ENCODE measurements at places on chromosomes 5 and 9.
A peak's percentile ranks its signal among the peaks of the same experiment; 100 is the strongest.

GRCh38 chr5:168654211-168654721 lies 75.1 kb upstream of the PANK3 start:
- DNase-seq, result no peak

DNA sequence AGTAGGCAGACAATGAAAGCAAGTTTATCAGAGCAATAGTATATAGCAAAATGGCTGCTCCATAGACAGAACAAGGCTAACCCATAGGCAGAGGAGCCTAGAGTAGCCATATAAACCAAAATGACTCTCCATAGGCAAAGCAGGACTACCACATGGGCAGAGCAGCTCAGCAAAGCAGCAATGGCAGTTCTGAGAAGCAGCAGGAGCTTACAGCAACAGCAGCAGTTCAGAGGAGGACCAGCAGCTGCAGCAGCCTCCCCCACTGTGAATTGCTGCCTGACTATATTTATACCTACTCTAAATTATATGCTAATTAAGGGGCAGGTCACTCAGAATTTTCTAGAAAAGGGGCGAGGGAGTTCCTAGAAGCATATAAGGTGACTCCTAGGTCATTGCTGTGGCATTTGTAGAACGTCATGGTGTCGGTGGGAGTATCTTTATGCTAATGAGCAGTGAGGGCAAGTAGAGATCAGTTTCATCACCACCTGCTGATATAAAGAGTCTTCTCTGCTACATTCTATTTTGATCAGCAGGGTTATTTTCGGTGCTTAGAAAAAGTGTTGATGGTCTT lies 1115.5 kb downstream of the DTWD2 start:
- no peak for DNase-seq

DNA sequence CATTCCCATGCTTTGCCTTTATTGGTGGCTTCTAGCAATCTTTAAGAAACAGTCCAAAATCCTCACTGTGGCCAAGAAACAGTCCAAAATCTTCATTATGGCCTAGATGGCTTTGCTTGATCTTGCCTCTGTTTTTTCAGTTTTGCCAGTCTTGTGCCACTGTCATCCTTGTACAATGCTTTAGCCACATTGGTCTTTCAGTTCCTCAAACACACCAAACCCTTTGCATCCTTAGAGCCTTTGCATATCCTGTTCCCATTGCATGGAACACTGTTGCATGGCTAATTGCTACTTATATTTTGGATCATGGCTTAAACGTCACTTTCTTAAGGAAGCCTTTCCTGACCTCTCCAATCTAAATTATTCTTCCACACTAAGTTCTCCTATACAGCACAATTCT lies 22.1 kb downstream of the MRRF start:
- no peak for DNase-seq

DNA sequence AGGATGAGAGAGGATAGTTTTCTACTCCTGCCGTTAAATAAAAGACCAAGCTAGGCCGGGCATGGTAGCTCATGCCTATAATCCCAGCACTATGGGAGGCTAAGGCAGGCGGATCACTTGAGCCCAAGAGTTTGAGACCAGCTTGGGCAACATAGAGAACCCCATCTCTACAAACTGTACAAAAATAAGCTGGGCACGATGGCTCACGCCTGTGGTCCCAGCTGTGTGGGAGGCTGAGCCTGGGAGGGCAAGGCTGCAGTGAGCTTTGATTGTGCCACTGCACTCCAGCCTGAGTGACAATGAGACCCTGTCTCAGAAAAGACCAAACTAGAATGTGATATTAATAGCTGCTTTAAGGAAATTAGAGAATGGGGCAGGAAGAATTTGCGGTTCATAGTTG lies 158.4 kb downstream of the NIPBL start:
- no peak for DNase-seq

- DNase-seq, result no peak
These were observed 33.4 kb upstream of the TBC1D2 start for GRCh38 chr9:98288881-98289280.

GRCh38 chr9:137672907-137673791 lies 54.3 kb downstream of the EHMT1 start:
- peak; percentile 76 for DNase-seq

- DNase-seq, result no peak
These were observed 386.9 kb upstream of the IRX4 start for GRCh38 chr5:2269656-2270055.

DNA sequence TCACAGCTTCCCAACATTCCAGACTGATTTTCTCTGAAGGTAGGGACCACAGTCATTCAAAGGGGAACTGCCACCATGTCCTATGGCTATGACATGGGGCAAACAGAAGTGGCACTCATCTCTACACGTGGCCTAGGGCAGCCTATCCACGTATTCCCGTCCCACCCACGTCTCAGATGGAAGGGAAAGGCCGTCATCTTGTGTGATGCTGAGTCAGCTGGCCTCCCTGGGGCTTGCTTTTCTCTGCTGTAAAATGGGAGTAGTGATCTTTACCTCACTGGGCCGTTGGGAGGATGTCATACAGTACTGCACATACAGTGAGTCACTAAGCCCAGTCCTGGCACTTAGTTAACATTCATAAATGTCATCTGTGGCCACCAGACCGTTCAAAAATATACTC lies 72.3 kb downstream of the RAPGEF1 start:
- no peak for DNase-seq

DNA sequence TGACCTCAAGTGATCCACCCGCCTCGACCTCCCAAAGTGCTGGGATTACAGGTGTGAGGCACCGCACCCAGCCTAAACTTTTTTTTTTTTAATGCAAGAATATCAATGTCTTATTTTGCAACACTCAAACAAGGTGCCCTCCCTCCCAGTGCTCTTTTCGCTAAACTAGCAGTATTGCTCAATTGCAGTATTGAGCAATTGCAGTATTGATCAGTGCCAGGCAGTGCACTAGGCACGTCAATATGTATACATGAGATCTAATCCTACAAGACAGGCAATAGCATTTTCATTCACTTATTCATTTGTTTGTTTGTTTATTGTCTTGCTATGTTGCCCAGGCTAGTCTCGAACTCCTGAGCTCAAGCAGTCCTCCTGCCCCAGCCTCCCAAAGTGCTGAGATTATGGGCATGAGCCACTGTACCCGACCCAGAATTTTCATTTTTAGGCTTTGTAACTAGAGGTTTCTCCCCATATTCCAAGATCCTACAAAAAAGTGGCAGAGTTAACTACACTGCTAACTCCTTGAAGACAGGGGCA lies 94.5 kb downstream of the TTLL11 start:
- DNase-seq, result no peak

GRCh38 chr5:105573575-105573974 lies 2011.0 kb upstream of the NUDT12 start:
- no peak for DNase-seq

DNA sequence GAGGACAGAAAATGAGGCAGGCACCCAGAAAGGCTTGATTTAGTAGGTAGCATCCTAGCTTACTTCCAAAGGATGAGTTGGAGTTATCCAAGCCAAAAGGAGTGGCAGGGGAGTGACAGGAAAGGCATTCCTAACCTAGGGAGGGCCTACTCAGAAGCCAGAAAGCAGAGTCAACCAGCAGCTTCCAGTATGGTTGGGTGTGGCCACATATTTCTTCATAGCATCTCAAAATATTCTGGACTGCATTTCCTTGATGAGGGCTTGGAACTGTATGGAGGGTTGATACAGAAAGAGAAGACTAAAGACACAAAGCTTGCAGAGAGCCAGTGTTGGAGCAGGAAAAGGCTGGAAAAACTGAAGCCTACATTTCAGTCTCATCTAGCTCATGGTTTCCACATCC lies 656.8 kb upstream of the DMAC1 start:
- DNase-seq, result no peak

- no peak for DNase-seq
These were observed 113.8 kb downstream of the MSX2 start for GRCh38 chr5:174837919-174838902.

DNA sequence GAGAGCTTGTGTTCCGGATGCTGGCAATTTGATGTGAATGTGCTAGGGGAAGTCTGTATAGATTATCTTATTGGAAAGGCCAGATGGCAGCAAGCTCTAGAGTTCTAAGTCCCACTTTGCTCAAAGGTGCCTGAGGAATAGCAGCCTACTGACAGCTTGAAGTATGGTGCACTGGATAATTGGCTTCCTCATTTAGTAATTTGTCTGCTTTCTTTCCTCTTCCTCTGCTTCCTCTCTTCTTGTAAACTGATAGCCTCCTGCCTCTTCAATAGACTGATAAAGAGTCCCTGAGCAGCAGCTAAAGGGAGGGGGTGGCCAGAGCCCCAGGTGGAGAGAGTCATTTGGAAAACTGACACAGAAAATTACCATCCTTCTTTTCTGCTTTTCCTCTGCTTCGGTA lies 177.3 kb downstream of the FGF1 start:
- no peak for DNase-seq

DNA sequence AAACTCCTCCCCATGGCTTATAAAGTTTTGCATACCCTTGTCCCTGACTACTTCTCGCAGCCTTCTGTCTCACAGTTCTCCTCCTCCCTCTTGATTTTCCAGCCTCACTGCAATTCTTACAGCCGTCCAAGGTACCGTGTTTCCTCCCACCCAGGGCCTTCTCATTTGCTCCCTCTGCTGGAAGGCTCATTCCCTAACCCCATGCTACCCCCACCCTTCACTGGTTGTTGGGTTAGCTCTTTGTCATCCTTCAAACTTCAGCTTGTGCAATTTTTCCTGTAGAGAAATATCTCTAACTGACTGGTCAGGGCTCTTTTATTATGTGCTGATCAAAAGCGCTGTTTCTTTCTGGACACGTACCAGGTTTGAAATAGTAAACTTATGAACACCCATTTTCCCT lies 329.2 kb downstream of the EBF1 start:
- no peak for DNase-seq

DNA sequence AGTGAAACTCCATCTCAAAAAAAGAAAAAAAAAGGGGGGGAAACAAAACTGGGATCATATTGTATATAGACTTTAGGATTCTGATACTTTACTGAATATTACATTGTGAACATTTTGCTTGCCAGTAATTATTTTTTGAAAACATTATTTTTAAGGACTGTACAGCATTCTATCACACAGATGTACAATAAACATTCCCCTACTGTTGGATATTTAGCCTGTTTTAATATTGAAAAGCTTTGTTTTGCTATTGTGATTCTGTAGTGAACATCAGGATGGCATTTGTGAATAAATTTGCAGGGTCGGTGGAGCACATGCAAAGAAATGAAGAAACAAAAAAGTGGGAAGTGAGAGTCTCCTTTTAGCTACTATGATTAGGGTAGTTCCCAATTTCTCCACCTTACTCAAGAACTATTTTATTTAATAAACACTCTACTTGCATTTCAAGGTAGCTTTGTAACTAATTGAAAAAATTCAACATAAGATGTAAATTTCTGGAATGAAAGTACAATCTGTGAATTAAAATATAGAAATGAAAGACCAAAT lies 18.7 kb downstream of the RASGRF2 start:
- no peak for DNase-seq

GRCh38 chr5:117587111-117587510 lies 1012.5 kb upstream of the SEMA6A start:
- DNase-seq, result no peak

- no peak for DNase-seq
These were observed 9.1 kb upstream of the MVB12B start for GRCh38 chr9:126317513-126317912.

GRCh38 chr9:113361304-113362018 lies 12.1 kb downstream of the BSPRY start:
- no peak for DNase-seq

- no peak for DNase-seq
These were observed 24.9 kb downstream of the TAS2R1 start for GRCh38 chr5:9605041-9605838.

DNA sequence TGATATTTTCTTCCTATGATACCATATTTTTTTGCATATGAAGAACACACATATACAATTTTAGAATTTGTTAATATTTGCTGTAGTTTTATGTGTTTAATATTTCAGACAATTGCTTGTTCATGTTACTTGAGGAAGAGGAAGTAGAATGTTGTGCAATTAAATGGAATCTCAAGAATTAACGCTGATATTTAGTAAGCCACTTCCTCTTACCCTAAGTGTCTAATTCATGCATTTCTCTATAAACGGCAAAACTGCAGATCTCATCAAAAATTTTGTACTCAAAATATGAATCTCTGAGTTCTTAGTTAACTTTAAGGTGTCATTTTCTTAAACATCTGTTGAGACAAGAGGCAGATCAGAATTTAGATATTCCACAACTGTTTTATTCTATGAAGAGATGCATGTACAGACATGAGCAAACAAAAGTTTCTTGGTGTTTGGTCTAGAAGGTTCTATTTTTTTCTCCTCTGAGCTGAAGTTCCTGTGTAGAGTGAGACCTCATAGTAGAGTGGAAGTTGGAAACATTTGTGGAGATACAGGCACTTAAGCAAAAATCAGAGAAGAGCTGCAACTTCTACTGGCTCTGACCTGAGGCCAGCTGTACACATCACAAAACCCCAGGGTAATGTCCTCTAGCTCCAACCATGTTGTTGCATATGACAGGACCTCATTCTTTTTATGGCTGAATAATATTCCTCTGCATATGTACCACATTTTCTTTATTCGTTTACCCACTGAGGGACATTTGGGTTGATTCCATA lies 16.6 kb upstream of the TGFBI start:
- no peak for DNase-seq

DNA sequence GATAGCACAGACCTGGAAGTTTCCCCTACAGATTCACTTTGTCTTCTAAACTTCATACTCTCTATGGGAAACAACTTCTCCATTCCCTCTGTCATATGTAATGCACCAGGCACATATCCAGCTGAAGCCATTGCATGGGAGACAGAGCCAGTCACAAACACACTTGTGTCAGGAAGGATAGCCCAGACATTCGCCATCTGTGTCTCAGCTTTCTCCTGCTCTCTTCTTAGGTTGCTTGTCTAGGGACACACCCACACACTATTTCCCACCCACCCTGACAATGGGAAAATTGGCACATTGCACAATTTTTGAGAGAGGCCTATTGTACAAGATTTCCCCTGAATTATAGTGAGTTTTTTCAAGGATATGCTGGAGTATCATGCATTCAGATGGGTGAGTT lies 158.4 kb upstream of the MPDZ start:
- no peak for DNase-seq

- no peak for DNase-seq
These were observed 423.5 kb upstream of the RIOK2 start for GRCh38 chr5:97606531-97606930.

All from GM19239 (cell line).